ENCODE measurements at places on chromosomes 4 and X.
A peak's percentile ranks its signal among the peaks of the same experiment; 100 is the strongest.

DNA sequence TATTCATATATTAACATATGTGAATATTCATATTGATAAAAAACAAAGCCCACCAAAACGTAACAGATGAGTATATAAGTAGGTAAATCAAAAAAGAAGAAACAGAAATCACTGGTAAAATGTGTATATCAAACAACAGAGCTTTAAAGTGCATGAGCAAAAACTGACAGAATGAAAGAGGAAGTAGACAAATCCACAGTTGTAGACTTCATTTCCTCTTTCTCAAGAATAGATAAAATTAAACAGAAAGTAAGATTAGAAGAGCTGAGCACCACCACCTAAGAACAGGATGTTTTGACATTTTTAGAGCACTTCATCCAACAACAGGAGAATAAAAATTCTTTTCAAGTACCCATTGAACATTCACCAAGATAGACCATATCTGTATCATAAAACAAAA, 64.6 kb downstream of the CNKSR2 start:
- DNase-seq = no peak

DNA sequence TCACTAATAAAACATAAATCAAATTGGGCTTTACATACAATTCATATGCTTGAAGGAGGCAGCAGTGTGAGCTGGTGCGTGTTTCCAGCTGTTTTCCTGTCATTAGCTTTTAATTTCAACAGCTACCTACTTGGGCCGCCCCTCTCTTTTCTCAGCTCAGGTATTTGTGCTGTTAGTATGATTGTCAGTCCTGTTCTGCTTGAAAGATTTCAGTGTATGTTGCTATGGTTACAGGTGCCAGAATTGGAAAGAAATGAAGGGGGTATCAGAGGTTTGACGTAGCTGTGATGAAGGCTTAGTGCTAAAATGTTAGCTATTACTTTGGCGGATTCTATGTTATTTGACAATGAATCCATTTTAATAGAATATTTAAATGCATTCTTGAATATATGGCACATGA, 440.3 kb downstream of the ZIC3 start:
- no peak for DNase-seq

DNA sequence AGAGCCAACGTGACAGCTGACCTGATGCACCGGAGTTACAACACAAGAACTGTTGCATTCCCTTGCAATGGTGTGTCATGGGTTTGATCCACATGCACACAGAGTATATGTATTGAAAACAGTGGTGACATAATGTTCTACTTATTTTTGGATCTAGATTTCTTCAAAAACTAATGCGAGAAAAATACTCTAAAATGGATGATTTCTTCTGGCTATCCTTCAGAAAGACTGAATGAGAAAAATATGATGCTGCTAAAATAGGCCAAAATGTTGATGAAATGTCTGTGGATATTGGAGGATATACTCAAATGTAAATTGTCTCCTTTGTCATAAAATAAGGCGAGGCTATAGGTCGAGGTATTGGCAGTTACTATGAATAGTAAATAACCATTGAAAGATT, 30.4 kb downstream of the LIMCH1 start:
- DNase-seq = no peak

- no peak for DNase-seq
These were observed 5.4 kb upstream of the CCDC120 start for GRCh38 chrX:49053223-49054072.

DNA sequence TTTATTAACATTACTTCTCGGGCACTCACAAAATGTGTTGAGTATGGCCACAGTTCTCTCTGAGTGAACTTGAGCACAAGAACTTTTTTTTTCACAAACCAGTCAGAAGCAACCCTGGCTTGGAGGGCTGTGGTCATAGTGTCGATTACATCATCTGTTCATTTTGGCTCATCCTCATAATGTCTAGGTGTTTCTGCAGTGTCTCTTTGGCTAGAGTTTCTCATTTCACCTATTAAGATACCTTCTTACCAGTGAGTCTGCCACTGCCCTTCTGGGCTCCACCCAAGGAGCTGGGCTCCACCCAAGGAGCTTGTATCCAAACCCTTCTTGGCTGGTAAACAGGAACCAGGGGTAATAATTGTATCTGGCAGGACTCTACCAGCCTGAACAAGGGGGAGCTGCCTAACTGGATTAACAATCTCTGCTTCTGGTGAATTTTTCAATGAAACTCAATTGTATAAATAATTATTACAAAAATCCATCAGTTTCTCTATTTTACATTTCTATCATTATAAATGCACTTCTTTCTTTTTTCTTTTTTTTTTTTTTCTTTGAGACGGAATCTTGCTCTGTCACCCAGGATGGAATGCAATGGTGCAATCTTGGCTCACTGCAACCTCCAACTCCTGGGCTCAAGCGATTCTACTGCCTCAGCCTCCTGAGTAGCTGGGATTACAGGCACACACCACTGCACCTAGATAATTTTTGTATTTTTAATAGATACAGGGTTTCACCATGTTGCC, 667.7 kb upstream of the SLIT2 start:
- no peak for DNase-seq

- DNase-seq = no peak
These were observed 4.7 kb downstream of the SRPX2 start for GRCh38 chrX:100648458-100649417.

- DNase-seq = no peak
These were observed 94.6 kb downstream of the STIM2 start for GRCh38 chr4:26955241-26955640.

DNA sequence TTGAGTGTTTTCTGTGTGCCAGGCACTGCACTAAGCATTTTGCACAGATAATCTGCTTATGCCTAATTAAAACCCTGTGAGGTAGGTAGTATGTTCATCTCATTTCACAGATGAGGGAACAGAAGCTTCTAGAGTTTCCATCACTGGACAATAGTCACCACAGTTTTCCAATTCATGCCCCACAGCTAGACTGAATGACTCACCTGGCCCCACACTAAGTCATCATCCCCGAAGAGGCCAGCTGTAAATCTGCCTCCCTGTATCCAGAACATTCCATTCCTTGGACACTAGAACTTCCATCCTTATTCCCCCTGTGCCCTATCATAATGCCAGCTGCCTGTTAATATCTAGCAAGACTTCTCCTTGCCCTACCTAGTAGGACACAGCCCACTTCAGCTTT, 40.9 kb upstream of the NYX start:
- DNase-seq = peak; percentile 43

- no peak for DNase-seq
These were observed 92.9 kb upstream of the MSX1 start for GRCh38 chr4:4766564-4766963.

GRCh38 chrX:17697191-17697590, 40.1 kb upstream of the SCML1 start:
- no peak for DNase-seq

DNA sequence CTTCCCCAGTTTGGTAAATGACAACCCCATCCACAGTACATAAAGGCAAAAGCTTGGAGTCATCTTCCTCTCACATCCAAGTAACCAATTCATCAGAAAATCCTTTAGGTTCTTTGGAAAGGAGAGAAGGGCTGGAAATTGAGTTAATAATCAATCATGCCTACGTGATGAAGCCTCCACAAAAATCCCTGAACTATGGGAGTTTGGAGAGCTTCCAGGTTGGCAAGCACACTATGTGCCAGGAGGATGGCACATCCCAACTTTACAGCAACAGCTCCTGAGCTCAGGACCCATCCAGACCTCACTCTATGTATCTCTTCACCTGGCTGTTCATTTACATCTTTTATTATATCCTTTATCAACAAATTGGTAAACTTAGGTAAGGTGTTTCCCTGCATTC, 98.9 kb downstream of the IQCM start:
- DNase-seq = no peak

GRCh38 chr4:5435201-5435600, 273.2 kb downstream of the EVC2 start:
- DNase-seq = no peak

DNA sequence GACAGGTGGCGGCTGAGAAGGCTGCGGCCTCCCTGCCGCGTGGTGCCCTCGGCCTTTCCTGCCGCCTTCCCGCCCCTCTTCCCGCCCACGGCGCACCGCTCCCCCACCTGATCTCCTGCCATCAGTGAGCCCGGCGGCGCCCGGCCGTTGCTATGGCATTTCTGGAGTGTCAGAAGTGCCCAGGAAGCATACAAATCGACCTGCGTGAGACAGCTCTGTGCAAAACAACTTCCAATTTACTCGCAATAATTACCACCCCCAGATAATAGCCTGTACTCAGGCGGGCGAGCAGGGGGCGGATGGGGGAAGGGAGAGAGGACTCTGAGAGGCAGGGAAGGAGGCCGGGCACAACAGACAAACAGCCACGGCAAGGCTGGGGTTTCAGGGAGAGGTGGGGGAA, 16.6 kb upstream of the ERCC6L start:
- DNase-seq = no peak

- DNase-seq = peak; percentile 75
These were observed 76.4 kb upstream of the DCLK2 start for GRCh38 chr4:150001815-150002214.

- DNase-seq = no peak
These were observed 82.7 kb upstream of the GPM6B start for GRCh38 chrX:13899607-13900006.

- DNase-seq = no peak
These were observed 33.2 kb upstream of the SMS start for GRCh38 chrX:21907260-21907659.

DNA sequence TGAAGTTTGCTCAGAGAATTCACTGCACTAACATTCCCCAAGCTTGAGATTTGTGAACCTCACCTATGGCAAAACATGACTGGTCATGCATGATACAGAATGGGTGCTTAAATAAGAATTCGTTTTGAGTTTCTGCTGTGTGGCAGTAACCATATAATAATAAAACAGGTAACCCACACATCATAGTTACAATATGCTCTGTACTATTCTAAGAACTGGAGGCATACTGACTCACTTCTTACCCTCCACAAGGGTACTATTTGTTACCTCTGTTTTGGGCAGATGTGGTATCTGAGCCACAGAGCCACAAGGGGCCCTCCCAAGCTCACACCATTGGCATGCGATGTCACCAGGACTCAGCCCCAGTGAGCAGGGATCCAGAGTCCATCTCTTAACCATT, 17.6 kb downstream of the SLC2A9 start:
- DNase-seq = peak; percentile 19

GRCh38 chr4:76280488-76281441, 25.8 kb upstream of the STBD1 start:
- DNase-seq = no peak

- DNase-seq = no peak
These were observed 38.6 kb upstream of the NAP1L5 start for GRCh38 chr4:88736264-88736663.

- no peak for DNase-seq
These were observed 88.5 kb downstream of the PHKA2 start for GRCh38 chrX:18895189-18895951.

DNA sequence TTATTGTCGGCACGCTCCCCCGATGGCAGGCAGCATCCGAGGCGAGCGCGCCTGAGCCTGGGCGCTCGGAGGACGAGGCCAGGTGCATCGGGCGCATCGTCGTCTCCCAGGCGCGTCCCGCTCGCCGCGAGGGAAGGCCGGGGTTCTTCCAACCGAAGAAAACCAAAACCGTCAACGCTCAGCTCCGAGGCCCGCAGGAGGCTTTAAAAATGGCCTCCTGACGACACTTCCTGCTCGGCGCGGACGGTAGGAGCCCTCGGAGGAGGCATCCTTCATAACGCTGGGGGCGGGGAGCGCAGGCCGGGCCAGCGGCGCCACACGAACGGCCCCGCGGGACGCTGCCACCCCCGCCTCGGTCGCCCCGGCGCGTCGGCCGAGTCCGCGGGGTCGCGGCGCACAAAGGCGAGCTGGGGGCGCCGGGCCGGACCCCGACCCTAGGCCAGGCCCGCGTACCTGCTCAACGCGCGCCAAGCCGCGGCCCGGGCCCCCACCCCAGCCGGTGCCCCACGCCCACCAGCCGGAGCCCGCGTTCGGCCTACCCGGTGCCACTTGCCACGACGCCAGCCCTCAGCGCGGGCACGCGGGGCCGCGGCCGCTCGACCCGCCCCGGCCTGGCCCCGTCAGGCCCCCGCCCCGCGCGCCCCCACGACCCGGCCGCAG, 501 bp downstream of the ZNF518B start:
- DNase-seq = no peak

DNA sequence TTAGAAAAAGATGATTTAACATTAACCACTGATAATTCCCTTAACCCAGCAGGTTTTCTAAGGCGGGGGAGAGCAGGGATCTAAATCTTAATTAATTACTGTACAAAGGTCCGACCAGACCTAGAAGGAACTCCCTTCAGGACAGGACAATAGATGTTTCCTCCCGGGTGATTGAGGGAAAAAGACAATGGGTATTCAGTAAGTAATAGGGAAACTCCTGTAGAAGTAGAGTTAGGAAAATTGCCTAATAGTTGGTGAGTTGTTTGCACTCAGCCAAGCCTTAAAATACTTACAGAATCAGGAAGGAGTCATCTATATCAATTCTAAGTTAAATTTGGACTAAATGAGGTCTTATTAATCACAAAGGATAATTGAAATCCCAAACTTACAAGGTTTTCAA, 5.8 kb upstream of the SRD5A3 start:
- no peak for DNase-seq

GRCh38 chrX:150254909-150255308, 108.2 kb upstream of the MAMLD1 start:
- no peak for DNase-seq

DNA sequence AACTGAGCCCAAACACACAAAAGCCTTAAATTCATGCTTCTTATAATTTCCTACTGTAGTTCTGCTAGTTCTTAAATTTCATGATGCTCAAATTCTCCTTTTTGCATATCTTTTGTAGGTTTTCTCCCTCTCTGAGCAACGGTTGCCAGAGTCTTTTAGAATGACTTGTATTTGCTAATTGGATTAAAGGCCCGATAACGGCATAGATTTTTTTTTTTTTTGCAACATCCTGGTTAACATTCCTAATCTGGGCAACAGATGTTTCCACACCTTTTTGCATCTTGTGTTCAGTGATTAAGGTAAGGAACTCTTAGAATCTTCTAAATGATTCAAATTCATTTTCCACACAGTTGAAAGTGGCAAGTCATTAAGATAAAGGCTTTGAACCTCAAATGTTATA, 66.3 kb upstream of the ADGRG2 start:
- DNase-seq = no peak
